HCT116 (cell line): ENCODE measurements at places on chromosomes 6 and 20. TPM values are rescaled to one million over a fixed set of nuclear protein-coding genes. Genes with fewer than 3 reads are reported as not detected.

- H3K27me3 ChIP-seq = no peaks in the 10 kb centered on the region
- no peak overlapping the region for H3K27ac ChIP-seq
- DNase-seq = no peak
- no peak overlapping the region for H3K4me3 ChIP-seq
- peaks cover 4% of the 10 kb centered on the region for H3K4me1 ChIP-seq
These were observed 1455.3 kb downstream of the GRIK2 start for GRCh38 chr6:102848796-102849195.

GRCh38 chr6:167787896-167788562, 38.7 kb upstream of the AFDN start:
- DNase-seq = no peak
- H3K4me1 ChIP-seq = no peaks in the 10 kb centered on the region
- no peaks in the 10 kb centered on the region for H3K27me3 ChIP-seq

GRCh38 chr20:57481281-57481711, 43.6 kb downstream of the CTCFL start:
- no peak overlapping the region for H3K4me3 ChIP-seq
- H3K36me3 ChIP-seq = no peaks in the 10 kb centered on the region
- DNase-seq = no peak
- H3K27me3 ChIP-seq = no peaks in the 10 kb centered on the region
- no peak overlapping the region for H3K27ac ChIP-seq
- H3K4me1 ChIP-seq = no peaks in the 10 kb centered on the region

DNA sequence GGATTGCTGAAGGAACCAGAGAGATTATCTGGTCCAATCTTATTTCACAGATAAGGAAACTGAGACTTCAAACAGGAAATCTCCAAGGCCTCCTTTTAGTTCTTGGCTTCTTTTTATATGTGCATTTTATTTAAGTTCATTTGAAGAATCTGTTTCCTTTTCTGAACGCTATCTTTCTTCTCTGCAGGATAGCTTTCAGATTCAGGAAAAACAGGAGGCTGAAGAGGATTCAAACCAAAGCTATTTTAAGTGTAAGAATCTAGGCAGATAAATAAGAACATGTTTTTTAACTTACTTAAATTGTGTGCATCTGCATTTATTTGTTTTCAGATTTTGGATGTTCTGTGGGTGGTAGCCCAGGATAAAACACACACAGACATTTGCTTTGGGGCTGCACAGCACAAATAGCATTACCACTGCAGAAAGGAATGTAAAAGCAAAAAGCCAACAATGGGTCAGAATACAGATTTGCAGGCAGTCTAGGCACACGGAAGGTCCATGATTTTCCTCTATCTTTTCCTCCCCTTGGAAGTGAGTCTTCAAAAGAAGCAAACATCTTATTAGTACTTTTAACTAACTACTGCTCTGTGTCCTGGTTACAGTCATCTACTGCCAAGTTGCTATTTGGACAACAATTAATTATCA, 188.8 kb upstream of the TBX18 start:
- no peaks in the 10 kb centered on the region for H3K27me3 ChIP-seq
- H3K4me3 ChIP-seq = no peak overlapping the region

DNA sequence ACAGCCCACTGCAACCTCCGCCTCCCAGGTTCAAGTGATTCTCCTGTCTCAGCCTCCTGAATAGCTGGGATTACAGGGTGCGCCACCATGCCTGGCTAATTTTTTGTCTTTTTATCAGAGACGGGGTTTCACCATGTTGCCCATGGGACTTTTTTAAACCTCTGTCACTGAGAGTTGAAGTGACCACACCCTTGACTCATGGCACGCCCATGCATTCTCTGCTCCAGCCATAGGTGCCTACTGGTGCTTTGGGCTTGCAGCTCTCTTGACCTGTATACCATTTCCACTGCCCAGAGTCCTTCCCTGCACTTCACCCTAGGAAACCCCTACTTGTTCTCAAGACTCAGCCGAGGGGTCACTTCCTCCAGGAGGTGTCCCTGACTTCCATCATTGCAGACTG, 2.4 kb upstream of the SCRT2 start:
- H3K27ac ChIP-seq = no peak overlapping the region
- DNase-seq = no peak
- no peaks in the 10 kb centered on the region for H3K36me3 ChIP-seq
- H3K4me1 ChIP-seq = no peaks in the 10 kb centered on the region
- H3K4me3 ChIP-seq = no peak overlapping the region

DNA sequence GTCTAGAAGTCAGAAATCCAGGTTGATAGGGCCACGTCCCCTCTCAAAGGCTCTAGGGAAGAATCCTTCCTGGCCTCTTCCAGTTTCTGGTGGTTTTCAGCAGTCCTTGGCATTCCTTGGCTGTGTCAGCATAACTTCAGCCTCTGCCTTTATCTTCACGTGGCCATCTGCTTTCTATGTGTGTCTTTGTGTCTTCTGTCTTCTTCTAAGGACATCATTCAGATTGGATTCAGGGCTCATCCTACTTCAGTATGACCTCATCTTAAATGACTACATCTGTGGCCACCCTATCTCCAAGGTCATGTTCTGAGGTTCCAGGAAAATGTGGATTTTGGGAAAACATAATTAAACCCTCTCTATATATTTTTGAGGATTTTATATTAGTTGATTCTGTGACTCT, 23.0 kb downstream of the C6orf89 start:
- H3K4me1 ChIP-seq = peaks cover 19% of the 10 kb centered on the region
- no peak overlapping the region for H3K4me3 ChIP-seq
- no peak overlapping the region for H3K27ac ChIP-seq
- no peaks in the 10 kb centered on the region for H3K27me3 ChIP-seq
- 0 out of 2 replicates have a peak, but pooled peaks cover 3% of the 10 kb centered on the region for H3K36me3 ChIP-seq

DNA sequence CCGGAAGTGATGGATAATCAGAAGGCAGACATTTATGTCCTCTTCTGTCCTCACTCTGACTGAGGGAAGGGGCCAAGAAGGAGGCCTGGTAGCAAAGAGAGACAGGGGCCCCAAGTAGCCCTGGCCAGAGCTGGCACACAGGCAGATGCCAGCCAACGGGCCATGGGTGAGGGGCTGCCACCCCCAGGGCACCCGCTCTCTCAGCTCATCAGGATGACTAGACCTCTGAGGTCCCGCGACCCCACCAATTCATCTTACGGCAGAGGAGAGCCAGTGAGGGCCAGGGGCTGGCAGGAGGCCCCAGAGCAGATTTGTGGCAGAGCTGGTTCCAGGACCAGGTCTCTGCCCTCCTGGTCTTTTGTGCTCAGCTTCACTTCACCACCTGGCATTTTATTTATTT, 43.1 kb upstream of the MDFI start:
- no peak overlapping the region for H3K4me3 ChIP-seq
- H3K4me1 ChIP-seq = peaks cover 3% of the 10 kb centered on the region; the same call in 1 of the 2 replicates
- peaks cover 12% of the 10 kb centered on the region; the same call in 1 of the 2 replicates for H3K36me3 ChIP-seq
- no peaks in the 10 kb centered on the region for H3K27me3 ChIP-seq
- no peak overlapping the region for H3K27ac ChIP-seq
- no peak for DNase-seq

- DNase-seq = no peak
- H3K4me3 ChIP-seq = no peak overlapping the region
- H3K27me3 ChIP-seq = peaks cover 6% of the 10 kb centered on the region; the same call in 1 of the 2 replicates
- no peaks in the 10 kb centered on the region for H3K36me3 ChIP-seq
- no peak overlapping the region for H3K27ac ChIP-seq
These were observed 63.1 kb downstream of the CPNE5 start for GRCh38 chr6:36776167-36776566.

DNA sequence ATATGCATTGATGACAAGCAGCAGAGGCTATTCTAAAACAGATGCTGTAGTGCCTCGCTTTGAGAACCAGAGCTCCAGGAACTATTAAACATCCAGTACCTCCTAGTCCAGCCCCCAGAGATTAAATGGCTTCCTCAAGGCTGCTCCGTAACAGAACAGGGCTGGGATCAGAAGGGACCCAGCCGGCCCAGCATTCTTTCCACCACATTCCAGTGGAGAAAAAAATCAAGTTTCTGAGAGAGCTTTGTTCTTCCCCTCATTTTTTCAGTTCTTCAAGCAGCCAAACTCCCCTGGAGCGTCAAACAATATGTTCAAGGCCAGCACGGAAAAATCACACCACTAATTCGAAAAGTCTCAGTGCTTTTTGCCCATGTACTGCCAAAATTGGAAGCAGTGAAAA, 5.8 kb upstream of the STMND1 start:
- H3K36me3 ChIP-seq = no peaks in the 10 kb centered on the region
- DNase-seq = no peak
- H3K4me1 ChIP-seq = peaks cover 2% of the 10 kb centered on the region; the same call in 1 of the 2 replicates
- no peak overlapping the region for H3K27ac ChIP-seq

GRCh38 chr20:35306931-35307517, 14.8 kb upstream of the FAM83C start:
- H3K27me3 ChIP-seq = no peaks in the 10 kb centered on the region
- DNase-seq = peak; percentile 60
- peaks cover 95% of the 10 kb centered on the region for H3K4me1 ChIP-seq
- H3K4me3 ChIP-seq = no peak overlapping the region
- H3K27ac ChIP-seq = peak overlapping the region; percentile 94

DNA sequence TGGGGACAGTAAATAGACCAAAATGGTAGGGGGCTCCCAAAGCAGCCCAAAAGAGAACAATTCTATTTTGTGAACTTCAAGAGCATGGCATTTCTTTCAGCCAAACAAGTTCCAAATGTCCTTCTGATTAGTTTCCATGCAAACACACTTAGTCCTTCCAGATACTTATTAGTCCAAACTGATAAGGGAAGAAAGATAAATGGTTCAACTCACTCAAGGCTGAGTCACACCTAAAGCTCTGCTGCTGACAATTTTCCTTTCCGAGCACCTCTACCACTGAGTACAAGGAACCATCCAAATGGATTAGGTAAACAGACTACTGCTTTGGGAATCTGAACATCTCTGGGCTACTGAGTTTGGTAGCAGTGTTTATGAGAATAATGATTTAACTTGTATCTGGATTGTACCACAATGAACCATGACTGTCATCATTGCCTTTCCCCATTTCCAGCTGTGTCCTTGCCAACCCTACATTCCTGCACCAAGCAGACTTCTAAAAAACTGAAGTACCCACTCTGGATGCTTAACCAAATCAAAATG, 71.2 kb downstream of the TNFRSF21 start:
- H3K36me3 ChIP-seq = no peaks in the 10 kb centered on the region; the same call in 1 of the 2 replicates
- no peak overlapping the region for H3K27ac ChIP-seq
- peaks cover 24% of the 10 kb centered on the region for H3K4me1 ChIP-seq
- no peak overlapping the region for H3K4me3 ChIP-seq

DNA sequence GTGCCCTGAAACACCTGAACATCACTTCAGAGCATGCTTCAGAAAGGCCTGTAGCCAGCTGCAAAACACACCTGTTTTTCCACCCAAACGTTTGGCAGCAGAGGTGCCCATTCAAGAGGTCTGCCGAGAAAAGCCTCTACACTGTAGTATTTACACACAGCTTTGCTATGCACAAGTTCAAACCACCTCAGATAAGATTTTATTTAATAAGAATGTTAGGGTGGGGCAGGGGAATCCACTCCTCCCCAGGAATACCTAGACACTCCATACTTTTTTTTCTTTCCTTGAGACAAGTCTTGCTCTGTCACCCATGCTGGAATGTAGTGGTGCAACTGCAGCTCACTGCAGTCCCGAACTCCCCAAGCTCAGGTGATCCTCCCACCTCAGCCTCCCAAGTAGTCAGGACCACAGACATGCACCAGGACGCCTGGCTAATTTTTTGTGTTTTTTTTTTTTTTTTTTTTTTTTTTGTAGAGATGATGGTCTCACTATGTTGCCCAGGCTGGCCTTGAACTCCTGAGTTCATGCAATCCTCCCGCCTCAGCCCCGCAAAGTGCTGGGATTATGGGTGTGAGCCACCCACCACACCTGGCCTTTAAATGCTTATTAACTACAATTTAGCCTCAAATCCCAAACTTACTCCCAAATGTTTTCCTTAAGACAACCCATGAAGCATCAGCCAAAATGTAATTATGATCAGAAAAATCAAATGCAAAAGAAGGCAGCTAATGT, 9.7 kb downstream of the MRPL14 start:
- DNase-seq = no peak
- no peak overlapping the region for H3K4me3 ChIP-seq
- H3K27ac ChIP-seq = no peak overlapping the region

DNA sequence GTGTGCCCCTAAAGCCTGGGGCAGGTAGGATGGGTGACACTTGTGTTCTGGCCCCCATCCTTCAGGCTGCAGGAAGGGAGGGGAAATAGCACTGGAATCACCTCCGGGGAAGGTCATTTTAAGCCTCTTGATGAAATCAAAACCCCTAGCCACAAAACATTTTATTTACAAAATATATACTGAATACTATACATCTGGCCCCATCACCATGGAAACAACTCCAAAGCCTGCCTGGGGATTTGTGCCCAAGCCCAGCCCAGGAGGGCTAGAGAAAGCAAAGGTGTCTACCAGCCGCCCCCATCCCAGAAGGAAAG, 2.6 kb downstream of the SMIM29 start:
- no peaks in the 10 kb centered on the region for H3K27me3 ChIP-seq
- H3K4me1 ChIP-seq = peaks cover 53% of the 10 kb centered on the region

DNA sequence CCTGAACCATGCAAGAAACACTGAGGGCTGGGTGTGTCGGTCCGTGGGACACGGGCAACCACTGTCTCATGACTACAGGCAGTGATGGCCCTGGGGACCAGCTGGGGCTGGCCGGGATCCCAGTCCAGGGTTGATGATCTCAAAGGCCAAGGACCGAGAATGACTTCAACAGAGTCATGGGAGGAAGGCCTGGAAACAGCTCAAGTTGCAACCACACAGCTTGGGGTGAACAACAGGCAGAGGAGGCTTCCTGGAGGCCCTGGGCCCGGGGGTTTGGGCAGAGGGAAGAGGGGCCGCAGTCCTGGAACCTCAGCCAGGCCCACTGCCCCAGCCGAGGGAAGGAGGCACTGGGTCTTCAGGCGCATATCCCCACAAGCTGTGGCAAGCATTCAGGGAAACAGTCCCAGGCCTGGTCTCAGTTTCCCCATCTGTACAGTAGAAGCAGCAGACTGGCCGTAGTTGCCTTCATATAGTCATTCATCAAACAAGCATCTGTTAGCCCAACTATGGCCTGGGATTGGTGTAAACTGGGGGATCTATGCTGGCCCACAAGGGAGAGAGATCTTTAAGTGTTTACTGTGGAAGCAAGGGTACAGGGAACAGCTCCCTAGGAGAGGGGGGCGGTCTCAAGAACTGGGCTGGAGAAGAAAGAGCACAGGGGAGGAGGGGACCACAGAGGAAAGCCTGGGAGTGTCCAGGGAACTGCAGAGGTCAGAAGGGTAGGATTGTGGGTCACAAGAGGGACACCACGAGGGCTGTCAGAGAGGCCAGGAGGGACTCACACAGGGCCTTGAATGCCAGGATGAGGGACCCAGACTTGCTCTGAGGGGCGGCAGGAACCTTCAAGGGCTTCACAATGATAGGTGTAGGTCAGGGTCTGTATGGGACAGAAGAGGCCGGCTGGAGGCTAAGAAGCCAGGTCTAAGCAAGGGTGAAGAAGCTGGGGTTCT, 2.1 kb downstream of the MYL9 start:
- no peak overlapping the region for H3K4me3 ChIP-seq
- peaks cover 24% of the 10 kb centered on the region for H3K4me1 ChIP-seq
- no peak for DNase-seq
- H3K36me3 ChIP-seq = no peaks in the 10 kb centered on the region

Gene EDN1
- total RNA-seq = 0.22 TPM

Gene CALHM5
- total RNA-seq = 0.05 TPM

Gene PKIB
- 24.0 TPM for total RNA-seq

Gene ARFRP1
- 53.7 TPM for total RNA-seq

Gene SLC44A4
- 0.74 TPM for total RNA-seq

Gene NR2E1
- total RNA-seq = not detected

Gene C20orf141
- not detected for total RNA-seq

Gene PSORS1C2
- not detected for total RNA-seq

Gene FAM120B
- 25.2 TPM for total RNA-seq
